NCI-H524 (cell line): ENCODE measurements at places on chromosomes 13 and 19.
A peak's percentile ranks its signal among the peaks of the same experiment; 100 is the strongest.

DNA sequence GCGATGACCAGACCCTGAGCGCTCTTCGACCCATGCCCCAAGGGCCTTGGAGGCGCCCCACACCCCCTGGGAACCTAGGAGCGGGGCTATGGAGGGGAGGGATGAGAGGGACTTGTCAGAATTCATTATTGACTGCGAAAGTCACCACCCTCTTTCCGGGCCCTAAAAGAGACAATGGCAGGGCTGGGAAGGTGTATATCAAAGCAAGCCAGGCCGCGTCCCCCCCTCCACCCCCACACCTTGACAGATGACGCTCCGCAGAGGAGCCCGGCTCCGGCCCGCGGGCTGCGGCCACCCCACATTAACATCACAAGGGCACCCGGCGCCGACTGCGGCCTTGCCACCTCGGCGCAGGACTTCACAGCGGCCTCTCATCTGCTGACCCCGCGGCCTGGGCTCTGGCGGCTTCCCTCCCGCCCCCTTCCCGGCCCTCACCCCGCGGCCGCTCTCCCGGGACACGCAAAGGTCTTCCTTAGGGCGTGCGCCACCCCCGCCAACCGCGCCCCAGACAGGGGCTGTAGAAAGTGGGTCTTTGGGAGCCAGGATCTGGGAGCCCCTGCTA is 2.4 kb downstream of the CDX2 start:
- DNase-seq = no peak

GRCh38 chr19:32875428-32875827 is 5.9 kb upstream of the SLC7A9 start:
- DNase-seq = peak; percentile 15

DNA sequence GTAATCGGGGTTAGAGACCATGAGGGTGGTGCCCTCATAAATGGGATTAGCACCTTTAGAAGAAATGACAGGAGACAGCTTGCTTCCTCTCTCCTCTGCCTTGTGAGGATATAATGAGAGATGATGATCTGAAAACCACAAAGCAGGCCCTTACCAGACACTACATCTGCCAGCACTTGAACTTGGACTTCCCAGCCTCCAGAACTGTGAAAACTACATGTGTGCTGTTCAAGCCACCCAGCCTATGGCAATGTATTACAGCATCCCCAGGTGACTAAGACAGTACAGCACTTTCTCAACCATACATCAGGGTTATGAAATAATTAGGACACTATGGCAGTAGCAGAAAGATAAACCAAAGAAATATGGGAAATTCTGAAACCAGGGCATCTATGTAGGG is 7.4 kb downstream of the ZNF564 start:
- no peak for DNase-seq

GRCh38 chr13:45393941-45394570 is 24.1 kb downstream of the SLC25A30 start:
- DNase-seq = peak; percentile 36

DNA sequence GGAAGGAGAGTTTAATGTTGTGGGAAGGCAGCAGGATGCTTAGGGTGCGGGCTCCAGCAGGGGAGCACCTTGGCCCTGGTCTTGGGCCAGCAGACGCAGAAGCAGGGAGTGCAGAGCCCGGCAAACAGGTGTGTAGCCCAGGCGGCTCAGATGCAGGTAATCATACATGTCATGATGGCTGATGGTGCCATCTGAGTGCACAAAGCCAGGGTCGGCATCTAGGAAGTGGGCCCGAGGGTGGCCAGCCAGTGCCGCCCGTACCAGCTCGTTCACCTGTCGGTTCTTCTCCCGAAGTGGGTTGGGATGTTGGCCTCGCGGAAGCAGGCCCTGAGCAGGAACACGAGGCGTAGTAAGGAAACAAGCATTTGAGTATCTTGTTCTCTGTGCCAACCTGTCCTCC is 4.9 kb upstream of the PRR19 start:
- DNase-seq = no peak

DNA sequence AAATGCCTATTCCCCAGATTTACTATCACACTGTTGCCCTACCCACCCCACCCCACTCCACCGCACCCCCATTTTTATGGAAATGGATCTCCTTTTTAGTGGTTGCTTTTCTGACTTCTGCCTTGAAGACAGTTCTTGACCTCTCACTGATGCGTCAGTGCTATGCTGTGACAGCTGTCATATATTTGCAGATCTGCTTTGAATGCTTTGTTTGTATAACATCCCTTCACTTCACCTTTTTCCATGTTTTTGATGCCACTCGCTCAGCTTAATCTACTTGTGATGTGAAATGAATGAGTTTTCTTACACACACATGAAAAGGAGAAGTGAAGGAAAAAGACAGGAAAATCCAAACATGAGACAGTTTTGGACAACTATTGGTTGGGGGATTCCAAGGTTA is 731.0 kb downstream of the SLITRK6 start:
- no peak for DNase-seq
